ENCODE measurements at places on chromosomes 7 and 10.

DNA sequence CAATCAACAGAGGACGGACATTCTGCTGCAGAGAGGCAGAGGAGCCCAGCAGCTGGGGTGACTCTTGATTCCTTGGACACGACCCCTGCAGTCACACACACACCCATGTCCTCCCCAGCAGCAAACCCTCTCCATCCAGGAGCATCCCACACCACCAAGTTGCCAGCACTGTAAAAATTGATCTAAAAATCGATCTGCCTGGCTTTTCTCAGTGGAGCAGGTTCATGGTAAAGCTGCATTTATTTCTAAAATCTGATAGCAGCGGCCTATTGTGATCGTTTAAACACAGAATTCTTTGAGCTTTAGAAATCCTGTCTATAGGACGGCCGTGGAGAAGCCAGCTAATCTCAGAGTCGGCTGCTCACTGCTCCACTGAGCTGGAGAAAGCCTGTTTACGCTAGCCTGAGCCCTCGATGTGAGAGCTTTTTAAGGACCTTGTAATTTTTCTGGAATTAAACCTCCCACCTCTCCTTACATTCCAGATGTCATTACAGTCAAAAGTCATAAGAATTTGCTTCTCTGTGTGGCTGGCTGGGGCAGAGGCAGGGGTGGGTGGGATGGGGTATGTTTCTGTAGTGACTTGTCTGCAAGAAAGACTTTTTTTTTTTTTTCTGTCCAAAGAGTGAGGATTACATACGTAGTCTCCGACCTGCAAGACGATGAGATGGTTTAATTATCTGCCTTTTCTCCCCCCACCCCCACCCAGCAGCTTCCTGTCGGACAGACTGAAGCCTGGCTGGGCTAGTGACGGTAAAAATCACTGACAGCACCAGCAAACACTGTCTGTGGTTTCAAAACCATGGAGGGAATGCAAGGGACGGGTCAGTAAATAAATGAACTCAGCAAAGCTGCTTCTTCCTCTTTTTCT, 31.6 kb downstream of the TRIM8 start:
- peak; percentile 63 for DNase-seq

GRCh38 chr10:42926843-42927242, 144.2 kb downstream of the BMS1 start:
- DNase-seq, result no peak

DNA sequence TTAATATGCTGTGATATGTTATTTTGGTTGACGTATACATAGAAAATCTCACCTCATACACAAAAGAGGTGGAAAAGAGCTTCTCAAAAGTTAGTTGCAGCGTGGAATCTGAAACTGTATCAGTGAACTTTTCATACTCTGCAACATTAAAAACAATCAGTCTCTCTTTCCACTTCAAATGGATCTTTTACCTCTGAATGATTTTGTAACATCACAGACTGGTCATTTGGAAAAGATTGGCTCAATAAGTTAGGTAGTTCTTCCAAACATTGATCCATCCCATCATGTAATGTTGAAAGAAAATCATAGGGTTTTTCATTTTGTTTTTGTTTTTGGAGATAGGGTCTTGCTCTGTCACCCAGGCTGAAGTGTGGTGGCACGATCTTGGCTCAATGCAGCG, 131.1 kb downstream of the AHR start:
- DNase-seq, result no peak

DNA sequence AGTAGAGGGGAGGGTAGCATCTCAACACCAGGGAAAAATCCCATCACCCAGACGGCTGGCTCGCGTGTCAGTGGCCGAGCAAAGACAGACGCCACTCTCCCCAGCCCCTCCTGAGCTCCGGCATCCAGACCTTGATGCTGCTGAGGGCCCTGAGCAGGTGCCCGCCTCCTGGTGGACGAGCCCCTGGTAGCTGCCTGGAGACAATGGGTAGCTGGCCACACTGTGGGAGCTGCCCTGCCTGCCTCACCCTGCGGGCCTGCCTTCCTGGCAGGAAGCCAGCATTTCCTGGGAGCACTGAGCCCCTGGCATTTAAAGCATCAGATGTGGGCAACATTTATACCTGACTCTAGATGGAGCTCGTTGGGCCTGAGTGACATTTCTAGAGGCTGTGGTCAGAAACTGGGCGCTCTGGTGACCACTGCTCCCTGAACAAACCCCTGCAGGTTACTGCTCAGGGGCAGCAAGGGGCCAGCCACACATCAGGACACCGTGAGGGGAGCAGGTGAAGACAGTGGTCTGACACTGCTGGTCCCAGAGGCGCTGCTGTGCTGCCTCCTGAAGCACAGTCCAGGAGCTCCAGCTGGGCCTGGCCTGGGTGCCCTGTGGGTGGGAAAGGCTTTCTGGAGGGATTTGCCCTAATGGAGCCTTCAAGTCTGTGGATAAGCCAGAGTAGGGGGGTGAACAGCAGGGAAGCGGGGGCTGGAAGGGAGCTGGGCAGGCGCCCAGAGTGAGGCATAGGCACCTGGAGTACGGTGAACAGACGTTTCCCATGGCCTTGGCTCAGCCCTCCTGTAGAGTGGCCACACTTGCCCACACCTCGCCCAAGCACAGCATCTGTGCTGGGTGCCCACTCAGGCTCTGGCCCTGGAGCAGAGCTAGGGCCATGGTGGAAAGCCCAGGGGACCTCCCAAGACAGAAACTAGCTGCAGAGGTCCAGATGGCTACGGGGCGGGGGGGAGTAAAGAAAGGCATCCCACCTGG, 138.7 kb downstream of the MAPK8 start:
- no peak for DNase-seq

DNA sequence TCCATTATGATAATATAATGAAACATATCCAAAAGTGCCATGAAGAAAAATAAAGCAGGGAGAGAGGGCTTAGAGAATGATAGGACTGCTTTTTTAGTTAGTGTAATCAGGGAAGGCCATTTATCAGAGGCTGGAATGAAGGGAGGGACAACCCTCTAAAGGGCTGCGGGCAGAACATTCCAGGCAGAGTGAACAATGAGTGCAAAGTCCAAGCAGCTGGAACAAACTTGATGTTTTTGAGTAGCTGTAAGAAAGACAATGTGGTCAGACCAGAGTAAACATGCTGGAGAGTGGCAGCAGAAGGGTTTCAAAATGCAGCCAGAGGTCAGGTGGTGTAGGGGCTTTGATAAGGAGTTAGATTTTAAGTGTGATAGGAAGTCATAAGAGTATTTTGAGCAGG, 65.6 kb upstream of the CCDC6 start:
- DNase-seq, result peak; percentile 28

DNA sequence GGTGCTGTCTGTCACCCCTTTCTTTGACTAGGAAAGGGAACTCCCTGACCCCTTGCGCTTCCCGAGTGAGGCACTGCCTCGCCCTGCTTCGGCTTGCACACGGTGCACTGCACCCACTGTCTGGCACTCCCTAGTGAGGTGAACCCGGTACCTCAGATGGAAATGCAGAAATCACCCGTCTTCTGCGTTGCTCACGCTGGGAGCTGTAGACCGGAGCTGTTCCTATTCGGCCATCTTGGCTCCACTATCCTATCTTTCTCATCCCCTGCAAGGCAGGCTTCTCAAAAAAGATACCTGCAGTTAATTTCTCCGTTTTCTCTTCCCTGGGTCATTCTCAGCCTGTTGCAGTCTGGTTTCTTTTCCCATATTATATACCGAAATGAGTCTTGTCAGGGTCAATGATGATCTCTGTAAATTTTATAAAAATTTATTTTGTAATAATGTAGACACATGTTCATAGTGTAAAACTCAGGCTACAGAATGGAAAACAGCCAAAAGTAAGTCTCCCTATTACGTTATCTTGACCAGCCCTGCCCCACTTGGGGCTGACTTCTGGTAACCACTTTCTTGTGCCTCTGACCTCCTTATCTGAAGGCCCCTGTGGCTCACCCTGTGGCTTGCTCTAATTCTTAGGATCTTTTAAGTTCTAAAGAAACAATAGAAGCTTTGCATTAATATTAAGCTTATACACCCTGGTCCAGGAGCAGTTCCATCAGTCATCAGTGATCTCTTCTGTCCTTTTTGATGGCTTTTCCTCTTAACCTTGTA, 20.7 kb downstream of the BLVRA start:
- DNase-seq, result no peak

GRCh38 chr7:1576521-1577253, 6.9 kb upstream of the PSMG3 start:
- DNase-seq, result no peak

- peak; percentile 20 for DNase-seq
Measured at GRCh38 chr10:42866115-42866995, 83.8 kb downstream of the BMS1 start.

DNA sequence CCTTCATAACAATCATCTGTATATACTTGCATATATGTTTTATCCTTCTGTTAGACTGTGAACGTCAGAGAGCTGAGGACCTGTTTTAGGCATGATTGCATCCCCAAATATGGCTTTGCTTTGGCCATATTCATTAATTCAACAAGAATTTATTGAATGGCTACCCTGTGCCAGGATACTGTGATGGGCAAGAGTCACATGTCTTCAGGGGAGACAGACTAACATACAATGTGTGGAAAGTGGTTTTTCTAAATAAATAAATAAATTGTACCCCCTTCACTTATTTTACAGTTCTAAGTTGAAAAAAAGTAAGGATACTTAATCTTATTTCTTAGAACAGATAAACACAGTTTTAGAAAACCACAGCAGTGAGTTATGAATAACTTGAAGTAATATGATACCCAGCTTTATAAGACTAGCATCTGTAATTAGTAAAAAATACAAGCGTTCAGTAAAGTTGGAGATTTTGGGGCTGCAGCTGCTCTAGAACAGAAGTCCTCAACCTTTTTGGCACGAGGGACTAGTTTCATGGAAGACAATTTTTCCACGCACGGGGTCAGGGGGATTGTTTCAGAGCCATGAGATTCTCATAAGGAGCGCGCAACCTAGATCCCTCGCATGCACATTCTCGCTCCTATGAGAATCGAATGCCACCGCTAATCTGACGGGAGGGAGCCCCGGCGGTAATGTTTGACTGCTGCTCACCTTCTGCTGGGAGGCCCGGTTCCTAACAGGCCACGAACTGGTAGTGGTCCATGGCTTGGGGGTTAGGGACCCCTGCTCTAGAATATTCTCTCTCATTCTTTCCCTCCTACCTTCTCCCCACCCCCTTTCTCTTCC, 89.4 kb upstream of the MTPN start:
- DNase-seq, result no peak

GRCh38 chr10:72088889-72089575, 681 bp upstream of the SPOCK2 start:
- no peak for DNase-seq

- DNase-seq, result no peak
Measured at GRCh38 chr10:83927166-83927565, 212.1 kb upstream of the GHITM start.

DNA sequence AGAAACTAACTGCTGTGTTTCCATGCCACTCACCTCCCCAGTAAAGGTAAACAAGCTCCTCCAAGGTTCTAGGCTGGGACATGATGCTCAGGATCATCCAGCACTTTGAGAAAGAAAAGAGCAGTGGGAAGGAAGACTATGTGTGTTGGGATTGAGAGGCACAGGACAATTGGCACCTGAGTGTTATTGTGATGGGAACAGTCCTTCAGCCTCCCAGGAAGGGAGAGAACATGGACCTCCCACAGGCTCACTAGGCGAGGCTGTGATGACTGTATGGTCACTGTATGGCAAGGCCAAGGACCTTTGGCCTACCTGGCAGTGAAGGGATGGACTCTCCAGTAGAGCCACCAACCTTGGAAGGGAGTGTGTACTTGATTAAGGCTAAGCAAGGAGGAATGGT, 123.2 kb upstream of the UNC5B start:
- DNase-seq, result no peak

DNA sequence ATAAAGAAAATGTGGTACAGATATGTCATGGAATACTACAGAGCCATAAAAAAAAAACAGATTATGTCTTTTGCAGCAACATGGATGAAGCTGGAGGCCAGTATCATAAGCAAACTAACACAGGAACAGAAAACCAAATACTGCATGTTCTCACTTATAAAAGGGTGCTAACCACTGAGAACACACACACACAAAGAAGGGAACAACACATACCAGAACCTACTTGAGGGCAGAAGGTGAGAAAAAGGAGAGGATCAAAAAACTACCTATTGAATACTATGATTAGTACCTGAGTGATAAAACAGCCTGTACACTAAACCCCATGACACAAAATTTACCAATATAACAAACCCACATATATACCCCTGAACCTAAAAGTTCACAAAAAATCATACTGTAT, 144.6 kb downstream of the TPK1 start:
- no peak for DNase-seq

- DNase-seq, result no peak
Measured at GRCh38 chr7:45592230-45592991, 18.2 kb downstream of the ADCY1 start.

Data from astrocyte of the cerebellum (primary cell).